ENCODE measurements at places on chromosomes 3 and 15. TPM values are rescaled to one million over a fixed set of nuclear protein-coding genes. Genes with fewer than 3 reads are reported as not detected.

DNA sequence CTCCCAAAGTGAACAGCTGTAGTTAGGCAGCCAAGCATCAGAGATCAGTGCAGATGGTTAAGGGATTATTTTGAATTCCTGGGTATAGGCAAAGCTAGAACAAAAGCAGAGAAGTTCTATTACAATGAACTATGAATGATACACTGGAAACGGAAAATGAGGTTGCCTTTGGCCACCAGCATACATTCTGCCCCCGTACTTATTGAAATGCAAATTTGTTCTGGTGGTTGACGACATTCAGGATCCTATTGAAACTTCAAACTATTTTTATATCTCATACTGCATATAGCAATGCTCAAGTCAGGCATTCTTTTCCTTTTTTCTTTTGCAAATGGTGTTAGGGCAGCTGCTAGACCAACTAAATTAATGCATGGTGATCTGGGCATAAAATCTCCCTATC lies 61.7 kb downstream of the SLC12A1 start:
- DNase-seq: no peak

- DNase-seq: no peak
These were observed 304.4 kb downstream of the DOCK3 start for GRCh38 chr3:50978991-50979667.

DNA sequence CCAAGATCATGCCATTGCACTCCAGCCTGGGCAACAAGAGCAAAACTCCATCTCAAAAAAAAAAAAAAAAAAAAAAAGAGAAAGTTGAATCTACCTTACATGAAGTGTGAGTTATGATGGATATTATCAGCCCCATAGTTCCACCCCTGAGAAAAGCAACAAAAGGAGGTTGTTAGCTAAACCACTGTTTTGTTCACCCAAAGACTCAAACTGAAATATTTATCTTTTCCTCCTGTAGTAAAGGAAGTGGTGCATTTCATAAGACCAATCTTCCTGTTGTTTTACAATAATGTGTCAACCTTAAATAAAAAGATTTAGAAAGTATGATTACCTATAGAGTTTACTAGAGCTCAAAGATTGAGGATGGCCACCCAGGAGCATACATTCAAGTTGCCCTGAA lies 18.7 kb upstream of the TRMT10C start:
- no peak for DNase-seq

DNA sequence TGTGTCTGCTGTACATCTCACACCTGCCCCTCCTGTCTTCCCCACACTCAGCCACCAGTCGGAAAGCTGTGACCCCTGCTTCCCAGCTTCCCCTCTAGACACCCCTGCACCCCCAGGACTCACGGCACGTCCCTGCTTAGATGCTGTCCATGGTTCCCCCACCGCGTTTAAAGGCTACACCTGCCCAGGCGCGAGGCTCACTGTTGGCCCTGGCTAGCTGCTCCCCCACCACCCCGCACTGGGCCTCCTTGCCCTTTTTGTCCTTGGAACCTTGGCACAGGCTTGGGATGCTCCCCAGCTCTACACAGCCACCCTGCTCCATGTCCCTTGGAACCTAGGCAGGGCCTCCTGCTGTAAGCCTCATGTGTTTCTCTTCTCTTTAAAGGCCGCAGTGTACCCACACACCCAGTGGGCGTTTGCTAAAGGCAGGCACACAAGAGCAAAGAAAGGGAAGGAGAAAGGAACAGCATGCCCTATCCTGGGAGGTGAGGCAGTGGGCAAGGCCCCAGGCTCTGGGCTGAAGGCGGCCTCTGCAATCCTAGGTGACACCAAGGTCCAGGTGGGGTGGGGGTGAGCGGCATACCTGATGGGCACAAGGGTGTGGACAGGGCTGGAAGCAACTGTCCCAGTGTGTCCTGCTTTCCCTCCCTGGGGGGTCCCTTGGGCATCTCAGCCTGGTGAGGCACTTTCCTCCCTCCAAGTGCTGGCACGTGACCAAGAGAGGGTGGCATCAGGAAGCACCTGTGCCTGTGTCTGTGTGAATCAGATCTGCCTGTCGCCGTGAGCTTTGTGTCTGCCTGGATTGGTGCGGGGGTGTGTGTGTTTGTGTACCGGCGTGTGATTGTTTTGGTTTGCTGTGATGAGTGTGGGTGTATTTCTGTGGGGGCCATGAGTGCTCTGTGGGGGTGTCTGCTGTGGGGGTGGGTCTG lies 54.4 kb downstream of the TPRA1 start:
- no peak for DNase-seq

TMEM207 gene
- not detected for total RNA-seq
